ENCODE measurements at places on chromosomes 1 and 21.

DNA sequence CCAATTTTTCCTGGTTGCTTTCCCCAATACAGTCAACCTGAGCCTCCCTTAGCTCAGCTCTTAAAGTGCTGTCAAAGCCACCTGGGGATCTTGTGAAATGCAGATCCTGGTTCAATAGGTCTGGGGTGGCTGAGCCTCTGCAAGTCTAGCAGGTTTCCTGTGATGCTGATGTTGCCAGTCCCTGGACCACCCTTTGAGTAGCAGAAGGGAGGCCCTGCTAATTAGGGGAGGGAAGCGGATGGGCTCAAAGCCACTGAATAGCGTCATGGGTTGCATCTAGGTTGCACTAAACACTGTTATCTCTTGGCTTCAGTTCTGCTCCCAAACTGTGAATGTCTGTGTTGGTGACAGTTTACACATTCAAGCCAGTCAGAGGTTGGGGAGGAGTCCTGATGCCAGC is 127.2 kb downstream of the KAZN start:
- no peak for DNase-seq

DNA sequence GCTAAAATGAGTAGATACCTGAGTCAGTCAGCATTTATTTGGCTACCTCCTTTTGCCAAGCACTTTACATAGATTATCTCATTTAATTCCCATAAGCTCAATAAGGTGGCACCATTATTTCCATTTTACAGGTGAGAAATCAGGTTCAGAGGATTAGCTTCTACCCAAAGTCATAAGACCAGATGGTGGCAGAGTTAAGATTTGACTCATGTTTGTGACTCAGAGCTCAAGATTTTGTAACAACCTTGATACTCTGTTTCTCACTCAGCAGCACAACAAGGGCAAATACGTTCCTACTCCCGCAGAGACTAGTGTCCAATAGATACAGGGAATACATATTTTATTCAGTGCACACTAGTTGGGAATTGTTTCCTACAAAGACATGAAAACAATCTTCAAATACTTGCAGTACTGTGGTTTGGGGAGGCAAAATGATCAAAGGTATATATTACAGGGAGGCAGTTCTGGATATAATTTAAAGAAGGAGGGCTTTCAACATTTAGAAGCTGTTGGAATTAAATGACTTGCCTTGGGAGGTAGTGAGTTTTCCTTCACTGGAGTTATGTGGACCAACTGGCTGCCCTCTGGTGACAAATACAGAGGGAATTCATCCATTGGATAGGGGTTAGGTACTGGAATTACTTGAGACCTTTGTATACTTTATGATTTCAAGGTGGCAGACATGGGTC is 3.6 kb downstream of the LEPR start:
- DNase-seq = peak; percentile 88

GRCh38 chr1:172071746-172072145 is 230.4 kb downstream of the DNM3 start:
- DNase-seq = no peak

- DNase-seq = no peak
Observed at GRCh38 chr1:112196008-112196588, 199.9 kb upstream of the CTTNBP2NL start.

GRCh38 chr1:26959722-26960624 is at the start of gene KDF1:
Gene KDF1, minus strand, starts transcription at chr1:26960468. Its CDS starts 8,088 bp downstream, at chr1:26952380.
- DNase-seq = no peak

DNA sequence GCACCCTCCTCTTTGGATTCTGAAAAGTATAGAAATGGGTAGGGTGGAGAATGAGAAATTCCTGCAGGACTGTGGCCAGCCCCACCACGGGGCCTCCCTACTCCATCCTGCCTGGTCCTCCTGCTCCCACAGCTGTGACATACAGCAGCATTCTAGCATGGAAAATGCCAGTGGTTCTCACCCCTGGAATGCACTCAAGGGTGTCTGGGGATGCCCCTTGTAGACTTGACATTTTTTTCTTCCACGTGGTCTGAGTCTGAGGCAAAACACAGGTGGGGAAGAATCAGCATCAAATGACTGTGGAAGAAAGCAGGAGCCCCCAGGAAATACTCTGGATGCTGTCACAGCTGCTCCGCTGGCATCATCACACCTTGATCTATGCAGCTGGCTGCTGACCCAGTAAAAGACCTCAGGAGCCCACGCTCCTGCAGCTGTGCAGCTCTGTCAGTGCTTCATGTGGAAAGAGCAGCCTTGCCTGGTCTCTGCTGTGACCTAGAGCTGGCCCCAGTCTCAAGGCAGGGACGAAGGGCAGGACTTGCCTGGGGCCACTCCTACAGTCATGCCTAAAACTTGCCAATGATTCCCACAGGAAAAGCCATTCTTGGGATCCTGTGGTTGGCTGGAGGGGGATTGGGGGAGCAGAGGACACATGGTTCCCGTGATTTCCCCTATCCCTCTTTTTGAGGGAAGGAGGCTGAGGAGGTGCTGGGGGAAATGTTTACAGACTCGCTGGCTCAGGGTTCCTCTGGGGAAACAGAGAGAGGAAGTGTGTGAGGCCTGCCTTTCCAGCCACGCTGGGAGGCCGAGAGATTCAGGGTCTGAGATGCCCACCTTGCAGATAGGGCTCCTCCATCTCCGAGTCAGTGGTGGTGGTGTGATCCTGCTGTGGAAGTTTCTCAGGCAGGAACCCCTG is 10.8 kb upstream of the A3GALT2 start:
- no peak for DNase-seq

DNA sequence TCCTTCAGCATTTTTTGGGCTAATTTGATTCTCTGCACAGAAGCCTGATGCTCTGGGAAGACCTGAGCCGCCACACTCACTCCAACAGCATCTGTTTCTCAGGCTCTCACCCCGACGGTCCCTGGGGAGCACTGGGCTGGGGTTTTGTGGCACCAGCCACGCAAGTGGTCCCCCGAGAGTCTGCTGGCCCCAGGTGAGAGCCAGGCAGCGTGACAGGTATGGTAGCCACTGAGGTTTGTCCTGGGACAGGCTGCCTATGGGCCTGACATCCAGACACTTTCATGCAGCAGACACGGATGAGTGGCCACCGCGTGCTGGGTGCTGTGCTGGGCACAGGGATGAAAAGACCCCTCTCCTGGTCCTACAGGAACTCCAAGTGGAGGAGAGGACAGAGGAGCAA is 11.0 kb downstream of the AJAP1 start:
- DNase-seq = no peak

DNA sequence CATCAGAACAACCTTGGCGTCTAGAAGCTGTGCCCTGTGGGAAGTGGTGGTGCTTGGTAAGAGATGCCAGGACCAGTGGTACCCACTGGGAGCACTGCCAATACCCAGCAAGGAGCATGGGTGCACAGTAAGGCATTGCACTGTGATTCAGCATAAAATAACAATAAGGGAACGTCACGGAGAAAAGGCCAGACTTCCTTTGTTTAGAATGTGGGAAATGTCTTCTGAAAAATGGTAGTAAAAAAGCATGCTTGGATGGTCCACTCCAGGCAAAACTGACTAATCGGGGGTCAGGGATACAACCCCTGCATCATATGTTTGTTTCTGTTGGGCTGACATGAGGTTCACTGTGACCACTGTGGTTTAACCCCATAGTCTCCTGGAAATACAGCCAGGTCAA is 14.7 kb downstream of the METTL18 start:
- DNase-seq = no peak

- DNase-seq = peak; percentile 16
Observed at GRCh38 chr1:112778137-112778536, 63.0 kb upstream of the PPM1J start.

DNA sequence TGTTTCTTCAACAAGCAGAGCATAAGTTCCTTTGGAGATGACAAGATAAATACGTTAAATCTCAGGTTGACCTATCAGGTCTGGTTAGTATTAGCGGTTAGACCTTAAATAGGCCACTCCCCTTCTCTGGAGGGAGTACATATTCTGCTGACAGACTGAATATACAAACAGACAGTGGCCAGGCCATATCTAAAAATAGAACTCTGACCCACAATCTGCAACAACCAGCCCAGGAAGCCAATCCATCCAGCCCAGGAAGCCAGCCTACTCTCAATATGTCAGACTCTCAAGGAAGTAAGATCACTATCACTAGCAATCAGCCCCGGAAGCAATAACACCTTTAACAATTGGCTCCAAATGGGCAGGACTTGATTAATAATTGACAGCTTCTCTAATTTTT is 6.7 kb downstream of the IL20 start:
- no peak for DNase-seq

- DNase-seq = peak; percentile 18
Observed at GRCh38 chr1:244778344-244778743, 57.1 kb upstream of the COX20 start.

DNA sequence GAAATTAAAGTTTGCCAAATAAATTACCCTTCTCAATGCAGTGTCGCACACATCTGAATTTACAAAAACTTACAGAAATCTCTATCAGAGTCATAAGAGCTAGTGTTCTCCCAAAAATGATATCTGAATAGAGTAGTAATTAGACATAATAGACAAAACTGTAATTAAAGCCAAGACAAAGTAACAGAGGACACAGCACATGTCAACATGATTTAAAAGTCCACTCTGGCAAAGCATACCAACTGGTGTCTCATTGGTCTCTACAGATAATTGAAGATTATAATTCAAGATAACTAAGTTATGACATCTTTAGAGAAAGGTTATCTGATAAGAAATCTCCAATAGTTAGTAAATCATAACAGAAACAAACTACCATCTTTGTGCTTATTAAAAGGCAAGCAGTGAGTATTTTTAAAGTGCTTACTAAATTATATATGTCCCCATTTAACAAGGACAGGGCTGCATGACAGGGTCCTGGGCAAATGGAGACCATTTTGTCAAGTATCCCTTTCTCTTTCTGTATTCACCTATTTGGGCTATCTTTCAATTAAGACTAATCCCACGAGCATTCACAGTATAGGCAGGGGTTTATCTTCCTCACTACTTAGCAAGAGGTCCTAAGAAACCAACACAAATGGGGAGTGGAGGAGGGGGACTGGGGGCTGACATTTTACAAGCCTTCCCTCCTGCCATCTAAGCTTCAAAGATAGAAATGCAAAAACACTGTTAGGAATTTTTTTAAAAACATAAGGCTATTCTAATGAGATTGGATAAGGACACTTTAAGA is 26.0 kb downstream of the PTP4A2 start:
- no peak for DNase-seq

DNA sequence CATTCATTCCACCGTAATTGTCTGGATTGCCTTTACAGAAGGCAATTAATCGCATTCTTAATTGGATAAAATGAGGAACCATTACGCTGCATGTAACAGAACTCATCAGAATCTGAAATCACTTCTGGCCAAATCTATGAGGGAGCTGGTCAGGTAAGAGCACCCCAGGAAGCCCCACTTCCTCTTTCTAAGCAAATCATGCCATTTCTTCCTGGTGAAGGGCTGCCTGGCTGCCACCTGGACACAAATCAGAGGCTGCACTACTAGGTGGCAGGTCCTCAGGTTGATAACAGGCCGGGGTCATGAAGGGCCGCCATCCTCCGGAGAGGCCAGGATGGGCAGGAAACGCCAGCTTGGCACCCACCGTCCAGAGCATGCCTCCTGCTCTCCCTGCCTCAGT is 73.7 kb downstream of the CAPZB start:
- no peak for DNase-seq
